Motor neuron (in vitro differentiated cells): ENCODE measurements at places on chromosomes 11 and 22.
A peak's percentile ranks its signal among the peaks of the same experiment; 100 is the strongest.

DNA sequence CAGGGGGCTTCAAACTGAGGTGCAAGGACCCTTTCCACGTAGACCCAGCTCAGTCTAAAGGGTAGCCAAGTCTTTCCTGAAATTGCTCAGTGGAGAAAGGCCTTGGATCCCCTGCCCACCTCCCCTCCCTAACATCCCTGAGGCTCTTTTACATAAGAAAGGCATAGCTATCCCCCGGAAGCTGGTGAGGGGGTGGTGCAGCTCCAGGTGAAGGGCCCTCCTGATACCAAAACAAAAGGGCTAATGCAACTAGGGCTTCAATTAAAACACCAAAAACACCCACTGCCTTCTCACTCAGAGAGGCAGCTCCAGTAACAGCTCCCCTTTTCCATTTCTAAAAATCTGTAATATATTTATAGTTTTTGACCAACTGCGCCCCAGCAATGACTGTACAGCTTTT lies 5.8 kb downstream of the SHANK2 start:
- ATAC-seq, result no peak

GRCh38 chr11:131591051-131591461 lies 220.6 kb downstream of the NTM start:
- ATAC-seq, result peak; percentile 92

- ATAC-seq, result peak; percentile 86
Observed at GRCh38 chr11:43738600-43739409, 58.3 kb downstream of the HSD17B12 start.

GRCh38 chr11:131491503-131491902 lies 121.1 kb downstream of the NTM start:
- ATAC-seq, result no peak

DNA sequence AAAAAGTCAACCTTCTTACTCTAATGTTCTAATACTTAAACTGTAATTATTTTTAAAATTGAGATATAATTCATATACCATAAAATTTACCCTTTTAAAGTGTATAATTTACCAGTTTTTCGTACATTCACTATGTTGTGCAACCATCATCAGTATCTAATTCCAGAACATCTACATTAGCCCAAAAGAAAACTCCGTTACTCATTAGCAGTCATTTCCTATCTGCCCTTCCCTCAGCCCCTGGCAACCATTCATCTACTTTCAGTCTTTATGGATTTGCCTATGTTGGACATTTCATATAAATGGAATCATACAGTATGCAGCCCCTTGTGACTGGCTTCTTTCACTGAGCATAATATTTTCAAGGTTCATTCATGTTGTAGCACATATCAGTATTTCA lies 22.2 kb downstream of the SGSM3 start:
- no peak for ATAC-seq

- ATAC-seq, result no peak
Observed at GRCh38 chr22:35399114-35399677, 744 bp upstream of the MCM5 start.

DNA sequence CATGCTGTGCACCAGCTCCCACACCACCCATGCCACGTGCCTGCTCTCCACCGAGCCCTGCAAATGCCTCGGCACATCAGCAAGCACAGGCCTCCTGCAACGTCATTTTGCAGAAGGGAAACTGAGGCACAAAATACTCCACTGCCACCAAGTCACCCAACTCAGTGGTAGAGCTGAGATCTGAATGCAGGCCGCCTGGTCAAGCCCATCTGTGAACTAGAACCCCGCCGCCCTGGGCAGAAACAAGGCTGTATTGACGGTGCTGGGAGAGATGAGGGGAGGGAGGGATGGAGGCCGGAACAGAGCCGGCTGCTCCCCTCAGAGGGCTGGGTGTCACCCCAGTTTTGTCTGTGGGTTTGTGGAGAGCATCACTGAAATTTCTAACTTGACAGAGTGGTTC lies 81.4 kb downstream of the CDKN1C start:
- no peak for ATAC-seq

GRCh38 chr11:61787928-61788491 lies 4.4 kb downstream of the TMEM258 start:
- ATAC-seq, result no peak

GRCh38 chr11:57900320-57900719 lies 123.4 kb upstream of the OR9Q1 start:
- ATAC-seq, result no peak

DNA sequence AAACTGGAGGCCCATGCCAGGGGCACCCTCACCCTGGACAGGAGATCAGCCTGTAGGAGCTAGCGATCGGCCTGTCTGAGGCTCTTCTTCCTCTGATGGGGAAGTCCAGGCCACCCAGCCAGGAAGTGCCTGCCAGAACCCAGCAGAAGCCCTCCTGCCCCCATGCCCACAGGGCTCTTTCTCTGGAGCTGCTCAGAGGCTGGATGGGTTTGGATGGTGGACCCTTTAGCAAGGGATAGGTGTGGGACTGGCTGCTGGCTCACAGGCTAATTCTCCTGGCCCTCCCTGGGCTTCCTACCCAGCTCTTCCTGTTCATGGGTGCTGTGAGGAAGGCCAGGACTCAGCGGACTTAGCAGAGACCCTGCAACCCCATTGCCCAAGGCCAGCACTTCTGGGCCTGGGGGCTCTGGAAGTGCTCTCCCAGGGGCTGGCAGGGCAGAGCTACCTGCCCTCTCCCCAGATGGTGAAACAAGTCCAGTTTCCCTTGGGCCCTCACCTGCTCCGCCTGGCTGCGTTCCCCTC lies 7.6 kb downstream of the FXYD2 start:
- ATAC-seq, result peak; percentile 3

DNA sequence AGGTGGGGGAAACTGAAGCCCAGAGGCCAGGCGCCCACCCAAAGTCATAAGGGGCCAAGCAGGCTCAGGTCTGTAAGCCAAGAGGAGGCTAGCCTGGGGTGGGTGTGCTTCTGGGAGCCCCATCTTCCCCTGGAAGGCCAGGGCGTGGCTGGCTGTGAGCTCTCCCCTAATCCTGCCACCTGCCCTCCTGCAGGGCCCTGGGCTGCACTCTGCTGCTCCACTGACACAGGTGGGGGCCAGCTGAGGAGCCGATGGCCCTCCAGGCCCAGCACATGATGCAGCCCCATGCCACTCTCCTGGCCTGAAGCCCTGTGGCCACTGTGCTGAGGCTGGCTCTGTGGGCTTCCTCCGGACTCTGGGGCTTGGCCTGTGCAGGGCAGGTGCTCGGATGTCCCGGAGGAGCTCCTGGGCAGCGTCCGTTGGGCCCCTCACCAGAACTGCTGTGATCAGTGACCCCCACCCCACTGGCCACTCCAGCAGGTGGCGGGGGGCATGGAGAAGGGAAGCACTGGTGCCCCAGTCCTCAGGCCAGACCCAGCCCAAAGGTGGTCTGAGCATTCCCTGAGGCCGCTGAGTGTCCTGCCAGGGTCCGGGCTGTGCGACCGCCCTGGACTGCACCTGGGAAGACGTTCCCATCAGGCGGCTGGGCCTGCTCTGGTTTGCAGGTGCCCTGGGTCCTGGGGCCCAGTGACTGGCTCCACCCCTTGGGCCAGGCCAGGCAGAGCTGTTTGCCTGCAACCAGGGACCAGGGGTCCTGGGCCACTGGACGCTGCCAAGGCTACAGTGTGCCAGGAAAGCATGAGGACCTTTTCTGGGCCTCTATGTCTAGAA lies 8.5 kb downstream of the PIM3 start:
- no peak for ATAC-seq

DNA sequence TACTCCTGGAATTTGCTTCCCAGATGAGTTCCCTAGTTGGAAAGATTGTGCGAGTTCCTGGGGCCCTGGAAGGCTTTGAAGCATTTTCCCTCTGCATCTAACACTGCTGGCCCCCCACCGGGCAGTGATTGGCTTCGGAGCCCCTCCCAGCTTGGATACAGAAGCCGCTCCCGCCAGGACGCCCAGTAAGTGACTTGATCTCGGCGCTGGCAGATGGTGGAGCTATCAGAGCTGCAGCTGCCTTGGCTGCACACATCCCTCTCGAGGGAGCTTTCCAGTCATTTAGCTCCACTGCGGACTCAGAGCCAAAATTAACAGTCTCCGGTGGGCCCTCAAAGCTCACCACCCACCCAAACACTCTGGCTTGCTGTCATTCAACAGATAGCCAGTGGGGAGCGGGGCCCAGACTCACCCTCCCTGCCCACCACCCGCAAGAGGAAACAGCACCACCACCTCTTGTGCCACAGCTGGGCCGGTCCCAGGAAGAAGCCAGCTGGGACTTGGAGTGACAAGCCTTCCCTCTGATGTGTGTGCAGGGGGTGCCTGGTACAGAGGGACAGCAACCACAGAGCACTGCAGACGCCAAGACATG lies 162.3 kb downstream of the TRIM29 start:
- peak; percentile 37 for ATAC-seq

DNA sequence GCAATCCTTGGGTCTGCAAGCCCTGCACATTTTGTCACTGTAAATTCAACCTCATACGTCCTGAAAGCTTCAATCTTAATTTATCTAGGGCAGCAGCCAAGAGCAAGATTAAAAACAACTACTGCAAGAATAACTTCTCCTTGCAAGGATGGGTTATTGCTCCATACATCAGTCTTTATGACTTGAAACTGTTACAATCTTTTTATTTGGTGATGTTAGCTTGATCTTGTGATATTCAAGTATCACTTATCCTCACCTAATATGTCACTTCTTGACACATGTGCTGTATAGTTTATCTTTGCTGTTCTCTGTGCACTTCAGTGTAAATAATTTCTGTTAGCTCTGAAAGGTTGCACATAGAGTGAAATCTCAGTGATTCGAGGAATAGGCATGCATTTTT lies 14.7 kb upstream of the APLP2 start:
- ATAC-seq, result peak; percentile 23
